ENCODE measurements at places on chromosomes 12 and 14.

DNA sequence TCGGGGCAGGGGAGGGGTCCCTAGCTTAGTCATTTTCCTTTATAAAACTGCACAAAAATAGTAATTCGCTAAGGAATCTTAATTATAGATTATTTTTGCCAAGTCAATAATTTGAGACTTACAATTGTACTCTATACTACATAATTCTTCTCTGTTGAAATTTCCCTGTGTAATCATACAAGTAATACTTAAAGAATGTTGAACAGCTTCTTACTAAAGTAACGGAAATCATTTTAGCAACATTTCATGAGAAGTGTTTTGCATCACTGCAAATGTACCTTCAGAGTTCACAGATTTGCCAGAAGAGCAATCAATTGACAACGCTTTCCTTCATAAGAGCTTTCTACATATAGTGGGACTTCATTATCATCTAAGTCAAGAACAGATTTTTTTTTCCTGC is 7.9 kb upstream of the GNG2 start:
- DNase-seq = no peak

DNA sequence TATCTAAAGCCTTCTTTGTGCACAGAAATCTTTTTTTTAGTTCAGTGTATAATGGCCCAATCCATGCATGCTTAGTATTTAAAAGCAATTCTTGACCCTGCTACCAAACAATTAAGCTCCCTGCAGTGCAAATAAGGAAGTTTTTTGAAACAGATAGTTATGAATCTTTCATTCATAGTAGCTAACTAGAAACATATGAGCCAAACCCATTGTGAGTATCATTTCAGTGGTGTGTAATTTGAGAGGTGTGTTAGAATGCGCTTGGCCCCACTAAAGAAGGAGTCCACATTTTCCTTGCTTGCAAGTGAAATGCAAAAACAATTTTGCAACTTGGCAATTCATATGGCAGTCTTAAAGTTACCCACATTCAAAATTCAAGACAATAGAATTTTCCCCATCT is 14.4 kb downstream of the EPS8 start:
- DNase-seq = no peak

DNA sequence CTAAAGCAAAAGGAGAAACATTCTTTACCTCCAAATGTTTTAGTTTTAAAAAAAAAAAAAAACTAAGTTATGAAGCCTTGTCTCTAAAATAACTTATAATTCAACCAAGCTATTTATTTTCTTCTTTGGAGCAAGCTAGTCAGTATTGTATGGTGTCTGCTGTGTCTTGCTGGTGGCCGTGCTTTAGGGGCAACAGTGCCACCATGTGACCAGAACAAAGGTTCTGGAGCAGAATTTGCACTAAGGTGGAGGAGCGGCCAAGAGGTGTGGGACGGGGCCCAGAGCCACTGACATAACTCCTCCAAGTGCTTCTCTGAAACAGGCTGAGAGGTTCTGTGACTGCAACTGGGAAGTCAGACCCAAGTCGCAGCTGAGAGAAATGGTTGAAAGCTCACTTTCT is 4.5 kb downstream of the FICD start:
- no peak for DNase-seq

DNA sequence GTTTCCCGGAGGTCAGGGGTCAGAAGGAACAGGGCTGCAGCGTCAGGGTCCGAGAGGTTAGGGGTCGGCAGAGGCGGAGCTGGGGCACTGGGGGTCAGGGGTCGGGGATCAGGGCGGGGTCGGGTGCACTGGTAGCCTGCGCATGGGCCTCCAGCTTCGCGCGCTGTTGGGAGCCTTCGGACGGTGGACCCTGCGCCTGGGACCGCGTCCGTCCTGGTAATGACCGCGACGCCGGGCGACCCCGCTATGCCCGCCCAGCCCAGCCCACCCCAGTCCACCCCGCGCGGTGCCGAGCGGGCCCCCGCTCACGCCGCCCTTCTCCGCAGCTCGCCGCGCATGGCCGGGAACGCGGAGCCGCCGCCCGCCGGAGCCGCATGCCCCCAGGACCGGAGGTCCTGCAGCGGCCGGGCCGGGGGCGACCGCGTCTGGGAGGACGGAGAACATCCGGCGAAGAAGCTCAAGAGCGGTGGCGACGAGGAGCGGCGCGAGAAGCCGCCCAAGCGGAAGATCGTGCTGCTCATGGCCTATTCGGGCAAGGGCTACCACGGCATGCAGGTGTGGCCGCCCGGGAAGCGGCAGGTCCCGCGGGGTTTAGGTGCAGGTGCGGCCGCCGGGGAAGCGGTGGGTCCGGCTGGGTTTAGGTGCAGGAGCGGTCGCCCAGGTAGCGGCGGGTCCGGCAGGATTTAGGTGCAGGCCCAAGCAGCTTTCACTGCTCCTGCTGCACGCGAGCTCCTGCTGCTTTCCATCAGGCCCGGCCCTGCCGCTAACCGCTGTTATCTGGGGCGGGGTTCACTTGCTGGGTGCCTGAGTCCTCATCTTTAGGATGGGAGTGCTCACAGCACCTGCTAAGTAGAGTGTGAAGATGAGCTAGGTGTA is 743 bp downstream of the PUS1 start:
- DNase-seq = no peak

- DNase-seq = no peak
Observed at GRCh38 chr12:1815108-1815507, 5.3 kb upstream of the LRTM2 start.

- no peak for DNase-seq
Observed at GRCh38 chr14:31934767-31935266, 142.3 kb upstream of the ARHGAP5 start.
